ENCODE measurements at places on chromosomes 4 and X.

DNA sequence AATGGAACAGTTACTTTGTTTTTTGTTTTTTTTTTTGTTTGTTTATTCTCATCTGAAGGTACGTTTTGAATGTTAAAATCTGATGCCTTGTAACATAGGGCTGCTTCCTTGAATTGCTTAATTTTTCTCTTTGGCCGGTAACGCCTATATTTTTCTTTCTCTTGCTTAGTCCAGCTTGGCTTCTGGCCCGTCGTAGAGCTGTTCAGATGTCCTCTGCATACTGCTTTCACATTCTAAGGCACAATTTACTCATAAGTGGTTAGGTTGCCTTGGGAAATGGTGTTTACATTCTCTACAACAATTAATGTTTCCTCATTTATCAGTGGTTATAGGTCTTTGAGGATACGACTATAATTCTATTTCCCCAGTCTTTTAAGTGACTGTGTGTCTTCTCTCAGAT is 7.9 kb downstream of the NONO start:
- DNase-seq, result no peak

- no peak for DNase-seq
Measured at GRCh38 chr4:84964995-84965552, 1.4 kb downstream of the WDFY3 start.

DNA sequence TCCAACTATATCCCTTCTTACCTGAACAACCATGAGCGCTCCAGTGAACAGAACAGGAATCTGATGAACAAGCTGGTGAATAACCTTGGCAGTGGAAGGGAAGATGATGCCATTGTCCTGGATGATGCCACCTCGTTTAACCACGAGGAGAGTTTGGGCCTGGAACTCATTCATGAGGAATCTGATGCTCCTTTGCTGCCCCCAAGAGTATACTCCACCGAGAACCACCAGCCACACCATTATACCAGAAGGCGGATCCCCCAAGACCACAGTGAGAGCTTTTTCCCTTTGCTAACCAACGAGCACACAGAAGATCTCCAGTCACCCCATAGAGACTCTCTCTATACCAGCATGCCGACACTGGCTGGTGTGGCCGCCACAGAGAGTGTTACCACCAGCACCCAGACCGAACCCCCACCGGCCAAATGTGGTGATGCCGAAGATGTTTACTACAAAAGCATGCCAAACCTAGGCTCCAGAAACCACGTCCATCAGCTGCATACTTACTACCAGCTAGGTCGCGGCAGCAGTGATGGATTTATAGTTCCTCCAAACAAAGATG is 870.2 kb downstream of the ADGRL3 start:
- no peak for DNase-seq

- DNase-seq, result no peak
Measured at GRCh38 chr4:95268819-95269565, 279.8 kb downstream of the UNC5C start.

DNA sequence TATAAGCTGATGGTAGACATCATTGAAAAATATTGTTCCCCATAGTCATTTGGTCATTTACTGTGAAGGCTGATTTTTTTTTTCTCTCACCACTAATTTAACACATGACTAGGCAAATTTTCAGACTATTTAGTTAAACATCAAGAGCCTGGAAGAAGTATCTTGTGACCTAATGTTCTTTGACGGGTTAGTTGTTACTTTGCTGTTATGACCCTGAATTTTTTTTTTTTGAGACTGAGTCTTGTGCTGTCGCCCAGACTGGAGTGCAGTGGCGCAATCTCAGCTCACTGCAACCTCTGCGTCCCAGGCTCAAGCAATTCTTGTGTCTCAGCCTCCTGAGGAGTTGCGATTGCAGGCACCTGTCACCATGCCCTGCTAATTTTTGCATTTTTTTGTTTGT is 67.0 kb downstream of the HPF1 start:
- DNase-seq, result no peak

GRCh38 chr4:125338814-125339213 is 24.1 kb downstream of the FAT4 start:
- no peak for DNase-seq

GRCh38 chr4:46404981-46405380 is 15.1 kb upstream of the GABRA2 start:
- no peak for DNase-seq

GRCh38 chrX:97504431-97504830 is 620.7 kb downstream of the RPA4 start:
- no peak for DNase-seq

DNA sequence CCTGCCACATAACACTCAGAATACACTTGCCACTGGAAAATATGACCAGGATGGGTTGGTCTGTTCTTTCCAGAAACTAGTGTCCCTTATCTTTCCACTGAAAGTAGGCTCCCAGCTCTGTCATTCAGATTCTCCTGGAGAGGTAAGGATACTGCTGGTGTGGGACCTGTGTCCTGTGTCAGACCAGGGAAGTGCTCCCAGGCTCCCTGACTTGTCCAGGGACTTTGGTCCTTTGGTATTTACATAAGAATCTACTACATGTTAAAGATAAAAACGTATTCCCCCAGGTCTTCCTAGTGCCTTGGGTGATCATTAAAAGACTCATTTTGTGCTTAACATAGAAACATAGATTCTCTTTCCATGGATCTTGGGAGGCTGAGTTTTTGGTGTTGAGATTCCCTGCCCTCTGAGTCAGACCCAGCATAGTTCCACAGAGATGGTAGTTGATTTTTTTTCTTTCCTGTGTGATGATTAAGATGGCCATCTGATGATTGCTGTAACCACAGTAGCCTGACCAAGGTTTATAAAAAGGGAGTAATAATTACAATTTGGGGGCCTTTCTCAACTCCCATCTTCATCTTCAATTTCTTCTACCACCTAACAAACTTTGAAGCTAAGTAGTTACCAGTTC is 159.8 kb upstream of the JADE1 start:
- DNase-seq, result no peak

DNA sequence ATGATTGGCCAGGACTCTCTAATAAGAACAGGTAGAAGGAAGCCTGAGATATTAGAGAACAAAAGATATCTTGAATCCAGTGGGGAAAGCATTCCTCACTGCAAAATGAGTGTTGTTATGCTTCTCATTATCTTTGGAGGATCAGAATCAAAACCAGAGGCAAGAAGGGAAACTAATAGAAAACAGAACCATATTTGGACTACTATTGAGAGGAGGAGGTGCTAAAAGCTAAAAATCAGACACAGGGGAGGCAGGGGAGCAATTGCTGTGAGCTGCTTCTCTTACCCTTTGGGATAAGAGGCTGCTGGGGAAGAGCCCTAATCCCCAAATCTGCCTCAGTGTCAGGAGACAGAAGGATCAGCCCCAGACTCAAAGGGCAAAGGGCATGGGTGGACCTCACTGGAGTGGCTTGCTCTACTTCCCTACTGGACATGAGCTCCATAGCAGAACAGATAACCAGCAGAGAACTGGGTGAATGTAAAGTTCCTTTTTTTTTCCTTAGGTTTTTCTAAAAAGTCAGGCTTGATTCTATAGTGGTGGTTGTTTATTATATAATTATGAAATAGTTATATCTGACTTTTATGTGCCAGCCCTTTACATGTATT is 60.1 kb downstream of the SEPTIN11 start:
- no peak for DNase-seq

DNA sequence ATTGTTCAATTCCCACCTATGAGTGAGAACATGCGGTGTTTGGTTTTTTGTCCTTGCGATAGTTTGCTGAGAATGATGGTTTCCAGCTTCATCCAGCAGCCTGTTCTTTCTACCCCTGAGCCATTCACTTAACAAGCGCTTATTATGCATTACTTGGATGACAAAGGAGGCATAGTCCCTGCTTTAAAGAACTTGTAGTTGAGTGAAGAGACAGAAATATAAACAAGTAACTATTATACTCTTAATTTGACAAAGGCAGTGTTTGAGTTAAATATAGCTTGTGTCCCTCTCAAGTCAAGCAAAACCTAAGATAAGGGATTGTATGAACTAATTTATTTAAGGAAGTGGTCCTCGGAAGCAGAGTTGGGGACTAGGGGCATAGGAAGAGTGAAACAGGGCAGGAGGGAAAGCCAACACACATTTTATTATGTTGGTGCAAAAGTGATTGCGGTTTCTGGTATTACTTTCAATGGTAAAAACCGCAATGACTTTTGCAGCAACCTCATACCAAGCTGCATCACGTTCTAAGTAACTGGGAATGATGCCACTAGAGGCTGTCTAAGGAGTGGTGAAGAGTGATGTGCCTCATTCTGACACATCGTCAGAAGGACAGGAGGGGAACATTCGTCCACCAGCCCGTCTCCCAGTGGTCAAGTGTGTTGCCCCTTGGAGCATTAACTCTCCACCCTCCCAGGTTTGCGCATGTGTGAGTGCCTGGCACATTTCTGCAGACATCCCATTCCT is 41.8 kb downstream of the QDPR start:
- no peak for DNase-seq

GRCh38 chrX:24775891-24776290 is 82.2 kb downstream of the POLA1 start:
- DNase-seq, result no peak

- no peak for DNase-seq
Measured at GRCh38 chr4:177246641-177247584, 62.8 kb upstream of the NEIL3 start.

GRCh38 chrX:115972717-115973116 is 197.8 kb upstream of the AGTR2 start:
- DNase-seq, result no peak

DNA sequence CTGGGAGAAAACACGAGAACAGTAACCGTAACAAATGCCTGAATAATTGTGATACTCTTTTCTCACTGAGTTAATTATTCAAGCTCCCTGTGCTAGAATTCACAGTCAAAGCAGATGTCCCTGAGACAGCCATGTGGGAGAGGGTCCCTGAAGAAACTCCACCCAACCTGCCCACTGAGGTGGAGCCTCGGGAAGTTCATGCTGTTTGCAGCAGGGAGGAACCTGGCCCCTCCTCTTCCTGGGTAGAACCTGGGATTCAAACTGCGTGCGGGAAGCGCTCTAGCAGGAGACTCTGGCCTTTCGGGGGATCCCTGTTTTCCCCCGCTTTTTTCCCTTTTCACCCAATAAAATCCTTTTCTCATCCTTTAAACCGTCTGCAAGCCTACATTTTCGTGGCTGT is 20.2 kb upstream of the RHOH start:
- no peak for DNase-seq

DNA sequence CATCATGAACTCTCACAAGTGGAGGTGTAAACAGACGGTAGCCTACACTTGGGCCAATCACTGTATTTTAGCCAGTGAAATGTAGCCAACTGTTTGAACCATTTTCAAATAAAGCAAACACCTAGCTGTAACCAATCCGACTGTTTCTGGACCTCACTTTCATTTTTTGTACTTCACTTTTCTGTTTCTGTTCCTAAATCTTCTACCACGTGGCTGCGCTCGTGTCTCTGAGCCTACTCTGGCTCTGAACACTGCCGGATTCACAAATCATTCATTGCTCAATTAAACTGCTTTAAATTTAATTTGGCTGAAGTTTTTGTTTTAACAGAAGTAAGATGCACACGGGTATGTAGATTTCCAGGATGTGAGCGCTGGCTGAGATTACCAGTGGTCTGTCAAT is 319.1 kb downstream of the RAPGEF2 start:
- no peak for DNase-seq
